ENCODE measurements at places on chromosomes 1 and 21.

GRCh38 chr1:1543706-1544099 is 3.3 kb upstream of the TMEM240 start:
- ATAC-seq, result no peak

DNA sequence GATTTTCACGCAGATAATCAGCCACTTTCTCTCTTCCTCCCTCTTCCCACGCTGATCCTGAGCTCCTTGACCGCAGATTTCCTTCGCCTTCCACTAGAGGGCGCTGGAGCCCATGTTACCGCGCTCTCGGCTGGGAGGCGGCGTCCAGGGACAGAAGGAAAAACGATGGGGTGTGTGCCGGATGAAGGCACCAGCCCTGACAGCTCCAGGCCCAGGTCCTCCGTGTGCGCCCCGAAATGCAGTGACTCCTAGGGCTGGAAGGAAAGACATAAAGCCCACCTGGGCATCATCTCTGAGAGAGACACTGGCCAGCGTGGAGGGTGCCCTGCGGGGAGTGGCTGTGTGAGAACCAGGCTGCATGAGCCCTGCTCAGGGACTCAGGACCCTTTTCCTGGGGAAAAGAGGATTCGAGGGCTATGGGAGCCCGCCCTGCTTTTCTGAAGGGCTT is 44.9 kb upstream of the CYP2J2 start:
- ATAC-seq, result peak; percentile 68

- ATAC-seq, result no peak
Measured at GRCh38 chr1:111015222-111015621, 51.5 kb upstream of the LRIF1 start.

DNA sequence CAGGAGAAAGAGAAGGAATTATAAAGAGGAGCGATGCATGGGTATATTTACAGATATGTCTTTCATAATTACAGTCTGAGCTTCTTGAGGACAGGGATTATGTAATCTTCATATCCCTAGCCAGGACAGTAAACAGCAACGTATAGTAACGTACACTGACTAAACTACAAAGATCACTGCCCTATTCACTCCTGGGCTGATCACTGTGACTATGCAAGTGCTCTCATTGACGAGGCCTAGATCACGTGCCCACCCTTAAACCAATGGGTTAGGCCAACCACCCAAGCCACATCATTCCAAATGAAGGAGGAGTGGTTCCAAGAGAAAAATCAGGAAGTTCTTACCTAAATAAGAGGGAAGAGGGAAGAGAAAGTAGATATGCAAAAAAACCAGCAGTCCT is 18.5 kb downstream of the PIK3R3 start:
- ATAC-seq, result no peak

DNA sequence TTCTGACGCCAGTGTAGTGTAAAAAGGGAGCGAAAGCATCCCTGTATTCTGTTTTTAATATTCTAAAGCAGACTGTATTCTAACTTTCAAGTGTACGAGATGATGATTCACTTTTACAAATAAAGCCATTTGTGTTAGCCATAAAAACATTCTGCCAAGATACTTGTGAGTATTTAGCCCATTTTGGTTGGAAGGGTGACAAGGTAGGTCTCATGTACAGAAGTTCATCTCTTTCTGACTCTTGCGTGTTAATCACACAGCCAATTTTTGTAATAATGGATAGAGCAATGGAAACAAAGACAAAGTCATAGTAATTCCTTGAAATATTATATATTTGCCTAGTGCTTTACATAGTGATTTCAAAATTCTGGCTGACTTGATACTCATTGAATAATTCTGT is 125.3 kb upstream of the GREM2 start:
- ATAC-seq, result no peak

DNA sequence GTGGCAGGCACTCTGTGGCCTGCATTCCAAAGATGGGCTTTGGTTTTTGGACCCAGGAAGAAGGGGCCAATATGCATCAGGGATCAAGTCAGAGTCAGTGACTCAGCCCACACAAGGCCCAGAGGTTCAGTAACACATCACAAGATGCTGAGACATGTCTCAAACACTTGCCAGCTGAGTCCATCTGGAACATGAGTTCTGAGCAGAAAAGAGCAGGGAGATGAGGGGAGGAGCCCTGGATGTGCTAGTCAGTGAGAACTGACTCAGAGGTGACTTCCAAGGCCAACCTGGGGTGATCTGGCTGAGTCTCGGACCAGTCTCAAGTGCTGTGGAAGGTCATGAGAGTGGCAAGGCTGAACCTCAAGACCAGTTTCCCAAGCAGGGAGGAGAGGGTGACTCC is 150.1 kb downstream of the CDC7 start:
- ATAC-seq, result peak; percentile 91

DNA sequence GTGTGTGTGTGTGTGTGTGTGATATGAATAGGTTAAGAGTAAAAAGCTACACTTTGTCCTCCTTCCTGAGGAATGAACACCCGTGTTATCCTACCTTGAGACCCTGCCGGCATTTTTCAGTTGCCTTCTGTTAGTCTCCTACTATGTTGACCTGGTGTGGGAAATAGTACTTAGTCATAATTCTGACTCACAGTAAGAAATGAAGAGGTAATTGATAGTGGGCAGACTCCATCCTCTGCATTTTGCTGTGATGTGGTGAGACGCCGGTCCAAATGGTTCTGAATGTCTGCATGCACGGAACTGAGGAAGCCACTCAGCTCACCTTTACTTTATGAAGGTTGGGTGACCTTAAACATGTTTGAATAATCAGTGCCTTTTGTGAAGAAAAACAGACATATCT is 12.6 kb downstream of the CD101 start:
- no peak for ATAC-seq

- ATAC-seq, result no peak
Measured at GRCh38 chr1:90161625-90162024, 166.7 kb downstream of the ZNF326 start.

DNA sequence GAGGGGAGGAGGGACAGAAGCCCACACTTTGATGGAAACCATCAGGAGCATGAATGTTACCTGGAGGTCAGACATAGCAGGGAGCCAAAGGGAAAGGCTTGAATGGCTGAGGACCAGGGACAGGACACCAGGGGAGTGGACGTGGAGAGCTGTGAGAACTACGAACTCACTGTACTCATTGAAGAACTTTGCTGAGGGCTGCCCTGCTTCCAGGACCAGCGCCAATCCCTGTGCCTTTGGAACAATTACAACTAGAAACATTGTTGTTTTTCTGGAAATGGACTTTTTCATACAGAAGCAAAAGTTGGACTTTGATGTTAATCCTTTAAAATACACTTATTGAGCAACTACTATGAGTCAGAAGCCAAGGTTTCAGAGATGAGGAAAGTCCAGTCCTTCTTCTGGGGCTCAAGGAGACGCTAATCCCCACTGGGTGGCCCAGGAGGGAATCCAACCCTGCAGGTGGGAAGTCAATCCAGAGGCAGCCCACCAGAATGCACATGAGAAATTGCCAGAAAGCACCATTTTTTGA is 12.9 kb downstream of the TSPAN2 start:
- ATAC-seq, result peak; percentile 29

- peak; percentile 22 for ATAC-seq
Measured at GRCh38 chr1:53046930-53047329, 15.1 kb upstream of the PODN start.

GRCh38 chr1:240111558-240111957 is 19.9 kb downstream of the FMN2 start:
- no peak for ATAC-seq

- ATAC-seq, result no peak
Measured at GRCh38 chr1:42221952-42222606, 57.5 kb upstream of the GUCA2A start.

DNA sequence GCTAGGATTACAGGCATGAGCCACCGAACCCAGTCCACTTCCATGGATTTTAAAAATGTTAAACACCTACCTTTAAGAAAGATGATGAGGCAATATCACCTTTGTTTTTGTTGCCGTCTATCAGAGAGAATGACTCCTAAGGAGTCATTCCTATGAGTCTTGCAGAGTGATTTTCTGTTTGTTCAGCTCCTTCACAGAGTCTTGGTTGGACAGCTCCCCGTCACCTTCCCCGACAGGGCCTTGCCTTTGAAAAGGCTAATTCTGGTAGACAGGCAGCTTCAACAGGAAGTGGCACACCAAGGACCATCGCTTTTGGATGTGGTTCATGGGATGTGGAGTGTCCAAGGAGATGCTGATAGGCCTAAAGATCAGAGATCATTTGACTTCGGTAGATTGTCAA is 17.5 kb downstream of the ZBTB18 start:
- ATAC-seq, result no peak

Data from gastroesophageal sphincter (tissue), 4 donors.